ENCODE measurements at places on chromosomes 1 and 21.

GRCh38 chr1:91650764-91651163 lies 150.1 kb downstream of the CDC7 start:
- peak; percentile 95 for DNase-seq

- no peak for DNase-seq
Measured at GRCh38 chr1:16440131-16440469, 424 bp upstream of the NECAP2 start.

DNA sequence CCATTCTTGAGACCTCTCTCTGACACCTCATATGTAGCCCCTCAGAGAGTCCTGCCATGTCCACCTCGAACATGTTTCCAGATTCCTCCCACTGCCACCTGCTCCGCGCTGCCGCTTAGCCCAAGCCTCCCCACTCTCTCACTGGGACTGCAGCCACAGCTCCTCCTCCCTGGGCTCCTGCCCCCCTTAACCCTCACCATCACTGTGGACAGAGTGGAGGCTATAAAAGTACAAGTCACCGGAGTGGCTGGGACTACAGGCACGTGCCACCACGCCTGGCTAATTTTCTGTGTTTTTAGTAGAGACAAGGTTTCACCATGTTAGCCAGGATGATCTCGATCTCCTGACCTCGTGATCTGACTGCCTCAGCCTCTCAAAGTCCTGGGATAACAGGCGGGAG lies 77.0 kb downstream of the VWA5B1 start:
- DNase-seq: no peak

- no peak for DNase-seq
Measured at GRCh38 chr21:46254208-46254975, 25.8 kb upstream of the LSS start.

GRCh38 chr1:42784946-42785693 lies at the start of gene TMEM269:
TSS of gene TMEM269 (plus strand) at chr1:42784991. CDS start at chr1:42789894, 4,903 bp downstream.
- no peak for DNase-seq

DNA sequence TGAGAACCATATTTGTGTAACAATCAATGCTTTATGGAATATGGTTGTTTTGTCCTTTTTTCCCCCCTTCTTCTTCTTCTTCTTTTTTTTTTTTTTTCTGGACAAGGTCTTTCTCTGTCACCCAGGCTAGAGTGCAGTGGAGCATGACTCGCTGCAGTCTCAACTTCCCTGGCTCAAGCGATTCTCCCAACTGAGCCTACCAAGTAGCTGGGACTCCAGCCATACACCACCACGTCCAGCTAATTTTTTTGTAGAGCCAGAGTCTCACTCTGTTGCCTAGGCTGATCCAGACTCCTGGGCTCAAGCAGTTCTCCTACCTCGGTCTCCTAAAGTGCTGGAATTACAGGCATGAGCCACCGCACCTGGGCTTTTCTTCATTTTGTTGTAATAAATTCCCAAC lies 86.7 kb downstream of the FMN2 start:
- DNase-seq: no peak

- DNase-seq: no peak
Measured at GRCh38 chr1:209717818-209718217, 13.2 kb downstream of the HSD11B1 start.

GRCh38 chr1:248821641-248822040 lies 4.1 kb downstream of the SH3BP5L start:
- DNase-seq: no peak

GRCh38 chr1:121483961-121484424 lies 299.2 kb downstream of the SRGAP2C start:
- peak; percentile 77 for DNase-seq

- no peak for DNase-seq
Measured at GRCh38 chr1:73205294-73205973, 923.1 kb upstream of the NEGR1 start.

- DNase-seq: peak; percentile 53
Measured at GRCh38 chr1:46188295-46189030, 9.8 kb downstream of the POMGNT1 start.

DNA sequence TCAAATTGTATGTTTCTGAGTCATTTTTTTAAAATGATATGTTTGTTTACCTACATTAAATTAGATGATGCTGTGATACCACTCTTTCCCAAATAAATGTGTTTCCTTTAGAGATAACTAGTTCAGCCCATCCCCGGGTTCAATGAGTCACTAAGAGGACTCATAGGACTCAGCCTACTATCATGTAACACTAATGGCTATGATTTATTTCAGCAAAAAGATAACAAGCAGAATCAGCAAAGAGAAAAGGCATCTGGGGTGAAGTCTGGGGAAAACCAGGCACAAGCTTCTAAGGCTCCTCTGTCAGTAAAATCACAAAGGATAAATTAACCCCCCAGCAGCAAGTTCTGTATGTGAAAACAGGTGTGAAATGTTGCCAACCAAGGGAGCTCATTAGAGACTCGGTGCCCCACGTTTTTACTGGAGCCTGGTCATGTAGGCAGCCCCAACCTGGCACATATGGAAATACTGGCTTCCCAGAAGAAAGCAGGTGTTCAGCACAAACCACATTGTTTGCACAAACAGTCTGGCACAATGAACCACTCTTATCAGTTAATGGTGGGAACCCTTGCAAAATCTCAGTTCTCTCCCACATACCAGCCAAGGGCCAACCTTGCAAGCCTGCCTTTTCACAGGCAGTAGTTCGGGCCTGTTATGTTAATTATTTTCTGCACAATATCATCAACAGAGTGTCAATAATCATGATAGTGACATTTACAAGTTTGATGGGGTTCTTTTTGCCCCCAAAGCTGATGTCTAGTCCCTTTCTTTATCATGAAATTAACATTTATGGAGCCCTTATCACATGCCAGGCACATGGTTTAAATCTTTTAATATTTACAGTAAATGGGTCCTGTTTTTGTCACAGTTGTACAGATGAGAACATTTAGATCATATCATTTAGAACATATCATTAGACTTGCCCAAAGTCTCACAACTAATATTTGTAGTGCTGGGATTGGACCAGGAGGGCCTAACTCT lies 23.1 kb upstream of the CNN3 start:
- DNase-seq: no peak

DNA sequence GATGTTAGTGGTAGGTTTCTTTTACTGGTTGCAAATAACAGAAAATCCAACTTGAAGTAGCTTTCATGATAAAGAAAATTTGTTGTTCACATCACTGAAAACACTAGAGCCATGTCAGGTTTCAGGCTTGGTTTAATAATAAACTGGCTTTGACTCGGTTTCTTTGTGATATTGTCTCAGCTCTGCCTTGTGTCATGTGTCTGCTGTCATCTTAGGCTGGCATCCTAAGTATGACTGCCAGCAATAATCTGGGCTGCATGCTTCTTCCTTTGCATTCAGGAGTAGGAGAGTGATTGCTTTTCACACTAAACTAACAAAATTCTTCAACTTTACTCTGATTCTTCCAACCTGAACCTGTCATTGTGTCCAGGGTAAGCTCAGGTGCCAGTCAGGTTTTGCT lies 474.0 kb upstream of the B3GALT2 start:
- no peak for DNase-seq

- DNase-seq: no peak
Measured at GRCh38 chr1:24968941-24969585, 39.0 kb upstream of the RUNX3 start.

- no peak for DNase-seq
Measured at GRCh38 chr21:16088056-16088455, 358.3 kb downstream of the USP25 start.

DNA sequence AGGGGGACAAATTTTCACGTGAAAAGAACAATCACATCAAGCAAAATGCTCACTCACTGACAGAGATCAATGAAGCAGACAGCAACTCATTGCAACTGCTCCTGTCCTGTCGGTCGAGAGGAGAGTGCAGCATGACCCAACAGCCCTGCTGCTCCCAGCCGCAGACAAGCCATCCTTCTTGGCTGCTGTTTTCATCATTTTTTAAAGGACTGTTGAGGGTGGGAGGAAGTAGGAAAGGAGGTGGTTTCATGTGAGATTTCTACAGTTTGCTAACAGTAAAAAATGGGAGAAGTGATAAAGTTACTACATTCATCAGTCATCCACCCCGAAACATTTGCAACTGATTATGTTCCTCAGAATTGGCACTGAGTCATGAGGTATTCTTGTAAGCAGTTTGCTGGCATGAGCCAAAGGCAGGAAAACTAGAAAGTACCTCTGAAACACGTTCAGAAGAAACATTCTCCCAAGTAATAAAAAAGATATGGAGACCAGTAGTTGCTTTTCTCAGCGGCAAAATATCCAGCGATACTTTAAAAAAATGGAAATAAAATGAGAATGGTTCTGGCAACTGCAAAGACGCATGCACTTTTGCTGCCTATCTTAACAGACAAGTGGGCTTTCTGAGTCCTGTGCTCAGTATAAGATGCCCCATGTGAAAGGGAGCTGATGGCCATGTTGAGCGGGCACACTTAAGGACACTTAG lies 72.0 kb upstream of the CLDN14 start:
- peak; percentile 0 for DNase-seq

DNA sequence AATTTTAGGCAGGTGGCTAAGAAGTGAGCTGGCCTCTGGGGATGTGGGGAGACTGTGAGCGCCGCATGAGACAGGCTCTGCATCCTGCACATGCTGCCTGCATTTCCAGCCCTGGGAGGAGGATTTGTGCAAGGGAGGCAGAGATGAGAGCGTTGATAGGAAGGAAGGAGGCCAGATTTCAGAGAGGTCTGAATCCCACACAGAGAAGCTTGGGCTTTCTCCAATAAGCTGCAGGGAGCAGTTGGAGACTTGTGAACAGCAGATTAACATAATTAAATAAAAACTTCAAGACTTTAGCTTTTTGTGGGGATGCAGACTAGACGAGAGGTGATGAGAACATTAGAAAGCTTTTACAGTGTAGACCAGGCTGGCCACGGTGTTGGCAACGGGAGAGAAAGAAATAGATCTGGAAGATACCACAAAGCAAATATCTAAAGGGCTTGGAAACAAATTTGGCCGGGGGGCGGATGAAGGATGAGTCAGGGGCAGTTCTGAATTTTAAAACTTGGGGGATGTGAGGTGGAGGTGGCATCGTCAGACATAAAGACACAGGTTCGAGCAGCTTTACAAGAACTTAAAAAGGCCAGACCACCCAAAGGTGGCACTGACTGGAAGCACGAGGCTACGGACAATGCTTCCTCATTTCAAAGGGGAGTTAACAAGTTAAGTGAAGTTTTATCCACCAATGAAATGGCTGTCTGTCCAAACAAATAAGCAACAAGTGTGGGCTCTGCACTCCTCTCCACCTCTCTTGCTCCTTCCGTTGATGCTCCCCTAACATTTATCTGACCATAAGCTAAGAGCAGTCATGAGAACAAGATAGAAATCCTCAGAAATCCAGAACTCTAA lies 57.0 kb downstream of the HIVEP3 start:
- no peak for DNase-seq

DNA sequence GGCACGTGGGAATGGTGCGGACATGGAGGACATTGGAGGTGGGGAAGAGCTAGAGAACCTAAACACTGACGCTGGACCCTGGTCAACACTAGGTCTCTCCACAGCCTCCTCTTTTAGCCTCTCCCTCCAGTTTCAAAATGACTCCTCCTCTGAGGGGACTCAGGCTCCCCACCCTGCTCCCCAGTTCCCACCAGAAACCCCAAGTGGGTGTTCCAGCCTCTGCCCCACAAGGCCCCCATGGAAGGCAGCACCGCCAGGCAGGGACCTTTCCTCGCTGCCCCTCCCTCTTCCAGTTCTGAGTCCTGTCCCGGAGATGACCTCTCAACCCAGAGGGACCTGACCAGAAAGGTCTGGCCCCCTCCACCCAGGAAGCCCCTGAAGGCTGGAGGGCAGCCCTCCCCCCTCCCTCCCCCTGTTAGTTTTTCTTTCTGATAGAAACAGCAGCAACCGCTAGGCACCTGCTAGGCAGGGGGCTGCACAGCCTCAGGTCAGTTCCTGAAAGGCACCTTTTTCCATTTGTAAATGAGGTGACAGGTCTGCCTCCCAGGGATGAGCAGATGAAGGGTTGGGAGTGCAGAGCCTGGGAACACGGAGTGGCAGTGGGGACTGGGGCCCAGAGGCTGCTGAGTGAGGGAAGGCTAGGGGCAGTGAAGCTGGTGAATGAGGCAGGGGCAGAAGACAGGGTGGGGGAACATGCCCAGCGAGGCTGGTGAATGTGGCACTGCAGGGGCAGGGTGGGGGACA lies 9.3 kb upstream of the ITGB2 start:
- no peak for DNase-seq

GRCh38 chr1:8202182-8202905 lies 115.6 kb upstream of the SLC45A1 start:
- peak; percentile 57 for DNase-seq

DNA sequence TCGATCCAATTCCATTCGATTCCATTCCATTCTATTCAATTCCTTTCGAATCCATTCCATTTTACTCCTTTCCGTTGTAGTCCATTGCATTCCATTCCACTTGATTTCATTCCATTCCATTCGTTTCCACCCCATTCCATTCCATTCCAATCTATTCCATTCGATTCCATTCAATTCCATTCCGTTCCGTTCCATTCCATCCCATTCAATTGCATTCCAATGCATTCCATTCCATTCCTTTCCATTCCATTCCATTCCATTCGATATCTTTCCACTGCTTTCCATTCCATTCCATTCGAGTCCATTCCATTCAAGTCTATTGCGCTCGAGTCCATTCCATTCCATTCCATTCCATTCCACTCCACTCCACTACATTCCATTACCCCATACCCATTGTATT lies 2568.7 kb upstream of the TPTE start:
- DNase-seq: no peak

DNA sequence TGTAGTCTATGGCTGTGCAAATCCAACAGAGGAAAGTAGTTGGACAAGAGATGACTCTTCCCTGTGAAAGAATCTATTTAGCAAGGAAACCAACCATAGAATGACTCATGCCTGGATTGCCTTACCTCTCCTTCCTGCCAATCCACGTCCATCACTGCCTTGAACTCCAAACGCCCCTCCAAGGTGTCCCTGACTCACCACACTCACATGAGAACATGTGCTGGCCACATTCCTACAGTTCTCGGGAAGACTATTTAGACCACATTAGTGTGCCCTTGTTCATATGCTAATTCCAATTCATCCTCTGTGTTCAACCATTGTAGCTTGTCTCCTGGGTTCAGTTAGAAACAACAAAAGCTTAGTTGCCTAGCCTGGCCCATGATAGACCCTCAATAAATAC lies 157.3 kb downstream of the SLC30A10 start:
- peak; percentile 66 for DNase-seq

Measured in foreskin keratinocyte (primary cell).